ENCODE measurements at places on chromosomes 11 and 22.

DNA sequence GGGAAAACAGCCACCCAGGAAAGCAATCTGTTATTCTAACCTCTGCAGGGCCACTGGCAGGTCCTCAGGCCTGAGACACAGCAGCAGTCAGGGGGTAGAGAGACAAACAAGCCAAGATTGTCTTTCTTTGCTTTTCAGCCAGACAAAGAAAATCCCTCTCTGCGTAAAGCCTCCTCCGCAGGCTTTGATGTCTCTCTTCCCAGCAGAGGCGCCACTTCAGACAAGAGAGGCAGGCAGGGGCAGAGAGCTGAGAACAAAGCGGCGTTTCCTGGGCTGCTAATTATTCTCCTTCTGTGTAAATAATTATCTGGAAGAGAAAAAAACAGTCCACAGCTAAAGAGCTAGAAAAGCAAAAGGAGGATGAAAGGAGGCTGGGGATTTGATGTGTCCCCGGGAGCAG lies 102.7 kb upstream of the SEZ6L start:
- no peak for DNase-seq

DNA sequence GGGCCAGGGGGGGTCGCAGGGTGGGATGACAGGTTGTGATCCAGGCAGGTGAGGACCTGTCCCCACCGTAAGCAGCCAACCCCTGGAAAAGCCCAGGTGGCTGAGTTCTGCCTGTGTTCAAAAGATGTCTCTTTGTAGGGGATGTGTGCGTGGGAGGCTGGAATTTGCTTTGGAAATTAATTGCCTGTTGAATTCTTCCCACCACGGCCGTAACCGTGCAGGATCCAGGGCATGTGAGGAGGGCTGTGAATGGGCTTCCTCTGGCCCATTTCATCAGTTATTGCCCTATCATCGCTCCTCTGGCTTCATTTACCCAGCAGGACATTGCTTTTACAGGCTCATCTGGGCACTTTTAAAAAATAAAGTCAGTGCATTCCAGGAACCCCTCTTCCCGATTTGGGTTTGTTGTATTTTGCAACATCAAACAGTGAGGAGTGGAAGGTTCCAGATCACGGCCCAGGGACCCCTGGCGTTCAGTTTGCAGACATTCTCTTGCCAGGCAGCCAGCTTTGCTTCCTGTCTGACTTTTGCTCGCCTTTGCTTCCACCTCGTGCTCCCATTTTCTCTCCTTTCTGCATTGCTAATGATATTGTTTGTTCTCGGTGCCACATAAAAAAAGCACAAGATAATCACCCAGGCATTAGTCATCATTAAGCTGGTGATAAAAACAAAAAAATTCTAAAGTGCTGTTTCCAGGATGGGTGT lies 1306.6 kb downstream of the BRD1 start:
- no peak for DNase-seq

- DNase-seq, result no peak
Observed at GRCh38 chr11:110903378-110903777, 191.1 kb upstream of the ARHGAP20 start.

DNA sequence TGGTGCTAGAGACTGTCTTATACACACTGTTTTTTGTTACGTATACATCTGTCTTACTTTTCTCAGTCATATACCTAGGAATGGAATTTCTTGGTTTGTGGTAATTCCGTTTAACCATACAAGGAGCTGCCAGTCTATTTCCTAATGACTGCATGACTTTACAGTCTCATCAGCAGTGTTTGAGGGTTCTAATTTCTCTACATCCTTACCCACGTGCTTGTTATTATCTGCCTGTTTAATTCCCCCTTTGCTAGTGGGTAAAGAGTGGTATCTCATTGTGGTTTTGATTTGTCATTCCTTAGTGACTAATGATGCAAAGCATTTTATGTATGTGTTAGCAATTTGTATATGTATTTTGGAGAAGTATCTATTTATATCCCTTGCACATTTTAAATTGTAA lies 1008.0 kb downstream of the FAM181B start:
- DNase-seq, result no peak

DNA sequence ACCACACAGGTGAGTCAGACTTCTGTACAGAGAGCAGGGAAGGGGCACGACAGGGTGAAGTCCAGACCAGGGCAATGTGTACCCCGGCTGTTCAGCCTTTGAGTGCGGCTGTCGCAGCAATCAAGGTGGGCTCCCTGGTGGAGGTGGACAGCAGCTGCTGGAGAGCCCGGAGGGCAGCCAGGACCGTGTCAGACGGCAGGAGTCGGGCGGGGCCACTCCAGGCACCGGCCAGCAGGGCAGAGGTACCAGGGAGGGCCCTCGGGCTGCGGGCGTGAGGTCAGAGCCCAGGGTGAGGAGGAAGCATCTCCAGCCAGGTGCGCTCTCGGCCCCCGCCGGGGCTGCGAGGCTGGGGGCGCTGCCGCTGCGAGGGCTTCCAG lies 802 bp upstream of the PIM3 start:
- no peak for DNase-seq

GRCh38 chr11:121530257-121530656 lies 77.5 kb upstream of the SORL1-AS1 start:
- DNase-seq, result no peak

- DNase-seq, result no peak
Observed at GRCh38 chr22:50531962-50532674, 2.3 kb upstream of the TYMP start.

DNA sequence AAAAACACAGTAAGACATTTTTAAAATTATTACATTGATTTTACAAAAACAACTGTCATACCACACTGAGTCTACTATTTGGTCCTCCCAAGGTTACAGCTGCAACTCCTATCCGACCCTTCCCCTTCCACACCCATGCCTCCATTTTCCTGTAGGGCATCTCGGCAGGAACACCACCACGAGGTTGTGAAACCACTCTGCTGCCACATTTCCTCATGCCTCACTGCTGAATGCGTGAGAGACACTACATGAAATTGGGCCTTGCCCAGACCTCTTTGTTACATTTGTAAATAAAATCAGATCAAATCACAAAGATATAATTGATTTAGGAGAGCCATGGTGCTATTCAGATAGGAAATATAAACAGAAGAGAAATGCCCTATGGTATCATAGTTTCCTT lies 2.0 kb downstream of the ARHGAP32 start:
- DNase-seq, result no peak

DNA sequence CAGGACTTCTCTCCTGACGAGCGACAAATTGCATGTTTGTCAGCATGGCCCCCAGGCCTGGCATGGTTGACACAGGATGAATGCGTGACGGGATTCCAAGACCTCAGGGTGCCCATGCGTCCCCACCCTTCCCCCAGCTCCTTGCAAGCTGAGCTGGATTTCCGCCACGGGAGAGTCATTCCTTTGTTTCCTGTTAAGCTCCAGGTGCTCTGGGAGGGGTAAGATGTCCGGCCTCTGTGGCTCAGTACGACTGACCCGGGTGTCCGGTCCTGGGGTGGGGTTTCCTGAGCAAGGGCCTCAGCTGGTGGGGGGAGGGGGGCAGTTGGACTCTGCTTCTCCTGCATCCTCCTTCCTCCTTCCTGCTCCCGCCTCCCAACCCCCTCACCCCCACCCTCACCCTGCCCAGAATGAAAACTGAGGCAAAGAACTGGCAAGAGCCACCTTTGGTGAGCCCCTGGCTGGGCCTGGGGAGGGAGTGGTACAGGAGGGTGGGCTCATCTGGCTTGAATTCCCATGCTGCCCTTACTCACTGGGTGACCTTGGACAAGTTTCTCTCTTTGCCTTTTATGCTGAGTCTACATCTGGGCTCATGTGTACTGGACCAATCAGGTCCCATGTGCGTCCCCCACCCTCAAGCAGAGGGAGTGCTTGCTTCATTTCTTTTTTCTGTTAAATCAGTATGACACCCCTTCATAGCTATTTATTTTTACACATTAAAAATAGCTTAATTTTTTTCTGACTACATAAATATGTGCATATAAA lies 2.5 kb downstream of the CDC42EP2 start:
- no peak for DNase-seq

DNA sequence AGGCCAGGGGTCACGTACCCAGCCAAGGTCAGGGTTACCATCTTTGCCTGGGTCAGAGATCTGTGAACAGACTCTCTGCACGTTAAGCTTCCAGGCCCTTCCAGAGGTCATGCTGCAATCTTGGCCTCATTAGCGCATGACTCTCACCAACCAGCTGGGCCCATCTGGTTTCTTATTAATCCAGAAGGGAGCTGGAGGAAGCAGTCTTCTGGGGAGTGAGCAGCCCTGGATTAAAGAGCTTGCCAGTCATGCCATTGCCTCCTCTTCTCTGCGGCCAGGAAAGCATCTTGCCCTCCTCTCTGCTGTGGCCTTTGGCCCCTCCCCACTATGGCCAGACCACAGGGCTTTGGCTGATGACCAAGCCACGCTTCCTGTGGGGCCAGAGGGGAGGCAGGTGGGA lies 57.4 kb downstream of the CHST1 start:
- DNase-seq, result no peak

- DNase-seq, result peak; percentile 31
Observed at GRCh38 chr11:66976028-66976467, 944 bp downstream of the C11orf86 start.

DNA sequence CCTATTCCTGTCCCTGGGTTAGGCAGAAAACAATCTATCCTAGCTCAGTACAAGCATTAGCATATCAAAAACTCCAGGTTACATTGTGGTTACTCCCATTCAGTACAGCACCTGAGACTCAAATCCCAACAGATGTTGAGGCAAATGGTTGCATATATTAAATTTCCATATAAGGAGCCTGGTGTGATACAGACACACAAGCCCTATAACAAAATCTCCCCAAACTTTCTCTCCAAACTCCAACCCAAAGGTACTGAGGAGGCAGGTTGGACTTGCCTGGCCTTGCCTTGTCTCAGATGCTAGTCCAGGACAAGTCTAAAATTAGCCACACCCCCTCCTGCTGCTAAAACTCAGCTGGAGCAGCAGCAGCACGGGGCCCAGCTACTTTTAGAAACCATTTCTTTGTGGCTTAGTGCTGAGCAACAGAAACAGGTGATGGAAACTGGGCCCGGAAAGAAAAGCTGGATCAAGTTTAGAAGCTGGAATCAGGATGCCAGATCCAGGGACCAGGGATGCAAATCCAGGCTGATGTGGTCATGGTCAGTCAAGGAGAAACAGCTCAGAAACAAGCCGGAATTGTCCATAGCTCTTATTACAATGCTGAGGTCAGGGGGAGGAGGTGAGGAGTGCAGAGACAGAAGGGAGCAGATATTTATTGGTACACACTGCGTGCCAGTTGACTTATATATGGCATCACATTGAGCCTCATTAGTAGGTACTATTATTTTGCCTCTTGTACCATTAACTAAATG lies 73.7 kb upstream of the AMOTL1 start:
- no peak for DNase-seq

DNA sequence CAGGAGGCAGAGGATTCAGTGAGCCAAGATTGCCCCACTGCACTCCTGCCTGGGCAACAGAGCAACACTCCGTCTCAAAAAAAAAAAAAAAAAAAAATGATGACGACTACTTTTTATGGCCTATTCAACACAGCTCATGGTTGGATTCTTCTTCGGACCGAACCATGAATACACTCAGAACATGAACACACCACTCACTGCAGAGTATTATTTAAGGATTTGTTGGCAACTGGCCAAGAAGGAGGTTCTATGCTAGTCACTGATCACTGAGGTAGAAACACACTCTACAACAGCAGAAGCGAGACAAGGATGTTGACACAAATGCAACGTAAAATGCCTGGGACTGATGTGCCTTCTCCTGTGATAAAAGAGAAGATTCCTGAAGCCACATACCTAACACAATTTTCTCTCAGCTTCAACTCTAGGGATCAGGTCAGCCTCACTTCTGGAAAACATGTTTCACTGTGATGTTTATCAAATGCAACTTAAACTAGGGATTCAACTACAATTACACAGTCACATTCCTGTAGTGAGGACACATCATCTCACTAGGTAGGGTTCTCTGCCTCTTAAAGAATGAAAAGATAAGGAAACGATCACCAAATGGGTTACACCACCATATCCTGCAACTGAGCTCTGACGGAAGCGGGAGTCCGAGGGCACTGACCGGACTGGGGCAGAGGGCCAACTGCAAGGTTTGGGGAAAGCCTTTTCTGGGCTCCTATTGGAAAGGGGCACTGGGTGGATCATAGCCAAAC lies 82.5 kb downstream of the SGSM3 start:
- no peak for DNase-seq

All from germinal center (tissue), 1 donor.